NCI-H524 (cell line): ENCODE measurements at places on chromosomes 7 and 10.

DNA sequence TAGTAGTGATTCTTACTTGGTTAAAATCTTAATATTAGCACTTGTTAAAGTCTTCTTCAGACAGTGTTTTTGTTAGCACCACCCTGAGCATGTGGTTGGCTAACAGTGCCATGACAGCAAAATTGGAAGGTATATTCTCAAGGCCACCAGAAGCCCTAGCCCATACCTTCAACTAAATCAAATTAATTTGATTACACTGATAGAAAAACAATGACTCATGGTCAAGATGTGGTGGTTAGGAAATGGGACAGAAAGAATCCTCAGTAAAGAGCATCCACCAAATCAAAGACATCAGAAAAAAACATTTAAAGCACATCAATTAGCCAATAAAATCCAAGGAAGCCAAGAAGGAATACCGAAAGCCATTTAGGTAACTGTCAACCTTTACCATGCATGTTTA lies 75.5 kb downstream of the PIP4K2A start:
- DNase-seq = no peak

GRCh38 chr7:37488163-37488764 lies 39.6 kb upstream of the ELMO1 start:
- DNase-seq = no peak

DNA sequence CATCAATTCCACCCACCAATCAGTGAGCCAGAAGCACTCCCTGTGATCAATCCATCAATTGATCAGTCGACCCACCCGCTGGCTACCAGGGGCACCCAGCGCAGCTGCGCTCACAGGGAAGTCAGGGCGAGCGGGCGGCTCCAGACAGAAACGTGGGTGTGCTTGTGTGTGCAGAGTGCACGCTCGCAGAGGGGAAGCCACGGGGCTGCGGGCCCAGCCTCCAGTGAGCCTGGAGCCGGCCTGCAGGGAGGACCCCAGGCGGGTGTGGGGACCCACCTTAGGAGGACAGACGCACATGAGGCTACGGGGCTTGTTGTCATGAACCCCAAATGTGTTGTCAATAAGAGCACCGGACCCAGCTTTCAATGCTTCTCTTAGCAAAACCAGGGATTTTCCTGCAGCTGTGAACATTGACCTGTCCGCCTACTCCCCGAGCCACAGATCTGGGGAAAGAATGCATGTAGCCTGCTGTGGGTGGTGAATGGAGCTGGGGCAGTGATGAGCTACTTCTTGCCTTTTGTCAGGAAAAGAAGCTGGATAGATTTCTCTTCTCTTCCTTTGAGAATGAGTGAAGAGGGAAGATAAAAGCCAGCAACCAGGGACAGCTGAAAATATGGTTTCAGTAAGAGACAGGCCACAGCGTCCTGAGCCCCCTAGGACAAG lies 497.8 kb downstream of the DNAJB6 start:
- DNase-seq = no peak

DNA sequence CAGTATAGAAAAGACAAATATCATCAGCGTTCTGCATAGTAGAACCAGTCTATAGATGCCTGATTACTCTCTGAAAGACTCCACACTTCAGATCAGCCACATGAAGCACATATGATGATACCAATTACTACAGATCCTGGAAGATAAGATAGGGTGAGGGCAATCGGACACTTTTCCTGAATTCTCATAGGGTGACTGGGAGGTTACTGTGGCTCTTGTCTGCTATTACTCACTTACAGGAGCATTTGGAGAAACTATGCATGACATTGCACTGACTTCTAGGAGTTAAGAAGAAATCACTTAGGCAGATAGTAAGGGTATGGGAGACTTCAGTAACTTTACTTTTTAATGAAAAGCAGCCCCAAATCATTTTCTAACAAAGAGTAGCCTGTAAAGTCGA lies 1140.9 kb downstream of the XPNPEP1 start:
- no peak for DNase-seq
